ENCODE measurements at places on chromosomes 2 and 18. TPM values are rescaled to one million over a fixed set of nuclear protein-coding genes. Genes with fewer than 3 reads are reported as not detected.

DNA sequence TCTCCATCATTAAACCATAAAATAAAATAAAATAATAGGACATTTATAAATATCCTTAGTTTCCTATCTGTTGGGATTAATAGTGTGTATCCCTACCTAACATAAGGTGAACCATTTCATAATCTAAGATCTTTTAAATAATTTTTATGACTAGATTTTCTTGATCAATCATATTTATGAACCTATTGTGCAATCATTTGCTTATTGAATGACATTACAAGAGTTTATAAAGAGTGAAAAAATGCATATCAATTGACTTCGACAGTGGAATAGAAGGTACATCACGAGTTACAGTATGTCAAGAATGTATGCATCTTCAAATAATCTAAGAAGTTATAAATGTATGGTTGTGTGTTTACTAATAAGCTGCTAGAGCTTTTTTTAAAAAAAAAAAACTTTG lies 1554.8 kb upstream of the TMEFF2 start:
- H3K27ac ChIP-seq, result no peak overlapping the region
- no peak for DNase-seq
- no peak overlapping the region for H3K4me3 ChIP-seq
- no peaks in the 10 kb centered on the region for H3K36me3 ChIP-seq

DNA sequence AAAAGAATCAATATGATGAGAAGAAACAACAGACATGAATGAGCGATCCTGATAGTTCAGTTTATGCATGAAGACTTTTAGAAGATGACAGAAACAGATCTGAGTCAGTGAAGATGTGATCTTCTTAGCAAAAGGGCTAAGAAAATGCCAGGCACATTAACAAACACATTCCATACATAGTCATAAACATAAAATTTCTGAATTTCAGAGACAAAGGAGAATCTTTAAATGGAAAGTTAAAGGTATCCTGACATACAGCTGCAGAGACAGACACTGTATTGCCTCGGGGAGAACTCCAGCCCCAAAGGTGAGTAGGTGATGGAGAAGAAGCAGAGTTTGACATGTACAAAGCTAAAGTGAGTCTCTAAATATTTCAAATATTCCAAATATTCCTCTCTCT lies 40.6 kb upstream of the FN1 start:
- no peak overlapping the region for H3K27ac ChIP-seq
- no peak overlapping the region for H3K4me3 ChIP-seq
- no peaks in the 10 kb centered on the region for H3K4me1 ChIP-seq
- DNase-seq, result no peak
- H3K27me3 ChIP-seq, result no peaks in the 10 kb centered on the region

DNA sequence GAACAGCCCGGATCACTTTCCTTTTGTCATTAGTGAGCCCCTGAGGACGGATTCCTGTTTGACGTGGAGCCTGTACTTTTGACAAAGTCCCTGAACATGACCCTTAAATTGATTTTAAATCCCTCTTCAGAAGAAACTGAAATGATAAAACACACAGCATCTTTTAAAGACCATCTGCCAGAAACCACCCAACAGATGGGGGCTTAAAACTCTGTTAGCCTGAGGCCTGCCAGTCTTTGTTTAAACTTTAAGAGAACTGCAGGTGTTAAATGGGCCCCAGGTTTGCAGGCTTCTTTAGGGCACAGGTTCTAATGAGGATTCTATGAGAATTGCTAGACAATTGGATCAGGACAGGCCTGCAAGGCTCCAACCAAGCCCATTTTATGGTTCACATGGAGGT lies 177.9 kb downstream of the ALK start:
- H3K36me3 ChIP-seq, result no peaks in the 10 kb centered on the region
- no peak overlapping the region for H3K27ac ChIP-seq

DNA sequence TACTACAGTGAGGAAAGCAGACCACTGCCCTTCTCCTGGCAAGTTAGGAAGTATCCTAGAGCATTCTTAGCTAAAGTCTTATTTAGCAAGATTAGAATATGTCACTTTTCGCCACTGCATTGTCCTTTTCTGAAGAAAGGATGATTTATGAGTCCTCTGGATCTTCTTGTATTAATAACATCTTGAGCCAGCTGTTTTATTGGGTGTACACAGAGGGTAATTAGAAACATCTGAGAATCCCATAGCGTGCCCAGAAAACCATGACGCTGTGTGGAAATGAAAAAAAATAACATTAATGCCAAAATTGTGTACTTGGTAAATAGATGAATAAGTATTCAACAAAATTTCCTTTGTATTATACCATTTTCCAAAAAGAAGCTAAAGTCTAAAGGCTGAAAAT lies 198.7 kb downstream of the LTBP1 start:
- H3K27ac ChIP-seq, result peak overlapping the region; percentile 65
- DNase-seq, result no peak
- no peaks in the 10 kb centered on the region for H3K36me3 ChIP-seq
- H3K27me3 ChIP-seq, result no peaks in the 10 kb centered on the region
- no peak overlapping the region for H3K4me3 ChIP-seq

DNA sequence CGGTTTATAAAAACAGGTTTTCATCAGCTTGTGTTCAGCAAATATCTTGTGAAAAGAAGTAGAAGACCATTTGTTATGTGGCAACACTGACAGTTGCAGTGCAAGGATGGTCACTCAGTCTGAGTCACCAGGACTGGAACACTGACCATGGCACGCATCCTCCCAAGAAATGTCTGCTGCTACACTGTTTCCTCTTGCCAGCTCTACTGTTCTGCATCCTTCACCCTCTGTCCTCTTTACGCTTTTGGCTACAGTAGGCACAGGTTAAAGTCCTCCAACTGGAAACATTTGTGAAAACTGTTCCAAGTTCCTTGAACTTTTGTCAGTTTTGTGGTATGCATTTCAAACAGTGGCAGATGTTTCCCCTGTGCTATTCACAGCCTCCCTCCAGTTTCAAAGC lies 39.4 kb downstream of the OSR1 start:
- H3K27ac ChIP-seq, result no peak overlapping the region
- DNase-seq, result no peak
- no peaks in the 10 kb centered on the region for H3K27me3 ChIP-seq

Gene NXPH2
- not detected for total RNA-seq

- no peak overlapping the region for H3K4me3 ChIP-seq
- H3K4me1 ChIP-seq, result no peaks in the 10 kb centered on the region
- no peaks in the 10 kb centered on the region for H3K27me3 ChIP-seq
- H3K27ac ChIP-seq, result no peak overlapping the region
Measured at GRCh38 chr2:16287831-16288230, 347.5 kb downstream of the MYCN start.

GRCh38 chr2:235669269-235669831 lies 175.5 kb downstream of the AGAP1 start:
- H3K4me3 ChIP-seq, result peak overlapping the region; percentile 68
- H3K27me3 ChIP-seq, result no peaks in the 10 kb centered on the region
- DNase-seq, result peak; percentile 84
- H3K27ac ChIP-seq, result peak overlapping the region; percentile 74

DNA sequence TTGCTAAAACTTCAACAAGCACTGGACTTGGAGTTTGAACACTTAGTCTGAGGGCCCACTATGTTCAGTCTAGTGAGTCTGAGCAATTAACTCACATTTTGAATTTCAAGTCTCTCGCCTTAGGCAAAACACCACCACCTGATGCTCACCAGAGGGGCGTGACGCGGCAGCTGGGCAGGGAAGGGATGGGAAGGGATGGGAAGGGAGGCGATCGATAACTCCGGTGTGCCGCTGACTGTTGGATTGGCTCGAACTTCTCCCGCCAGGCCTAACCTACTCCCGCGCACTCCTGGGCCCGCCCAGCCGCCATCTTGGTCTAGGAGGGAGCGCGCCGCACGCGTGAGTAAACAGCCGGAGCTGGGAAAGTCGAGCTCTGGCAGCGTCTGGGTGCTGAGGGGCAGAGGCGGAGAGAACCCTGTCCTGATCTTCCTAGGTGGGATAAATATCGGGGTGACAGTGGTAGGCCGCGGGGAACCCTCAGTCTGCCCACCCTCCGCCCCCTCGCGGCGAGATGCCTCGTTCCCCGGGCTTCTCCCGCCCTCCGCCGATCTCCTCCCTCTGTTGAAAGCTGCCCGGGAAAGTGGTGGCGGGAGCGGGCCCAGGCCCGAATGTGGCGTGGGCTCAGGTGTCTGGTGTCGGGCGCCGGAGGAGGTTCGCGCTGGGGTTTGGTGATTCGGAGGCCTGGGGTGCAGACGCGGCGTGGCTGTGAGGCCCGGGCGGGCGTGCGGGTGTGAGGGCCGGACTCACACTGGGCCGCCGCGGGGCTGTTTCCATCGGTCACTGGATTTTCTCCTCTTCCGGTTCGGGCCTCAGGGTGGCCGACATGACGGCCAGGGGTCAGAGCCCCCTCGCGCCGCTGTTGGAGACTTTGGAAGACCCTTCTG lies at the start of gene RIF1:
Gene RIF1 (plus strand): TSS at position 302 of the 884 bp plus-strand sequence. CDS start 522 bp downstream, at position 824.
- peak within 1 kb of the TSS; percentile 68 for H3K4me3 ChIP-seq
- peak within 1 kb of the TSS; percentile 94 for H3K27ac ChIP-seq
- peaks cover 30% of the 10 kb centered on the region for H3K36me3 ChIP-seq
- H3K27me3 ChIP-seq, result no peaks in the 10 kb centered on the region
- peaks cover 22% of the 10 kb centered on the region for H3K4me1 ChIP-seq

Gene PAX8
- total RNA-seq, result 0.55 TPM

GRCh38 chr2:176122683-176123410 lies at the start of gene HOXD9:
Gene HOXD9, plus strand, starts transcription at chr2:176122719. Its CDS starts 50 bp downstream, at chr2:176122769.
- H3K36me3 ChIP-seq, result no peaks in the 10 kb centered on the region
- H3K27me3 ChIP-seq, result no peaks in the 10 kb centered on the region
- H3K27ac ChIP-seq, result peak within 1 kb of the TSS; percentile 64
- H3K4me1 ChIP-seq, result no peaks in the 10 kb centered on the region

Gene CBLN2
- 0.16 TPM for total RNA-seq

DNA sequence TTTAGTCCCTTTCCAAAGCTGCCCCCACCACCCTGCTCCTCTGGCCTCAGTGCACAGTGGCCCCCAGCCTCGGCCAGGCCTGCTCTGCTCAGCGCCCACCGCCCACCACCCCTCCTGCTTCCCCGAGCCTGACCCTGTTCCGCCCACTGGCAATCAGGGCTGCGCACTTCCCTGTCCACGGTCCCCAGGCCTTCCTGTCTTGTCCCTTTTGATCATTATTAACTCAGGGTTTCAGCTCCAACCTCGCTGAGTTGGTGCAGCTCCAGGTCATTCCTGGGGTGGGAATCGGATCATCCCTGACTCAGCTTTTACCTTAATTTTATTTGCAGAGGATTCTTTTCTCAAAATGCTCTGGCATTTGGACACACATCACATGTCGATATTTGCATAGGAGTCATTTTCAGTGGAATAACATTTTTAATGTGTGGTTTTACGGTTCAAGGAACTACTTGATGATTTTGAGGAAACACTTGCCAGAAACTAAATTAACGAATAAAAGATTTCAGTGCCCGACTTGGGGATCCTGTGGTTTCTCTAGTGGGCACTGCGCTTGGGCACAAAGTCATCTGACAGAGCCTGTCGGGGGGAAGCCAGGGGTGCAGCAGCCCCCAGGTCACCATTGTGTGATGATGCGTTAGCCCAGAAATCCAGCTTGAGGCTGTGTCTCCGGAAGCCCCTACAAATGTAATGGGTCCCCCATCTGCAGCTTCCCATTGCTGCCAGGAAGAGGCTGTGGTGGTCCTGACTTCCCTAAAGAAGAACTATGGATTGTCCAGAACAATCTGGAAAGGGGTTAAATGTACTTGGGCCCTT lies 1.0 kb upstream of the ESPNL start:
- no peak overlapping the region for H3K27ac ChIP-seq
- no peak for DNase-seq
- no peaks in the 10 kb centered on the region for H3K4me1 ChIP-seq
- H3K27me3 ChIP-seq, result no peaks in the 10 kb centered on the region

Gene CYS1
- 24.6 TPM for total RNA-seq

DNA sequence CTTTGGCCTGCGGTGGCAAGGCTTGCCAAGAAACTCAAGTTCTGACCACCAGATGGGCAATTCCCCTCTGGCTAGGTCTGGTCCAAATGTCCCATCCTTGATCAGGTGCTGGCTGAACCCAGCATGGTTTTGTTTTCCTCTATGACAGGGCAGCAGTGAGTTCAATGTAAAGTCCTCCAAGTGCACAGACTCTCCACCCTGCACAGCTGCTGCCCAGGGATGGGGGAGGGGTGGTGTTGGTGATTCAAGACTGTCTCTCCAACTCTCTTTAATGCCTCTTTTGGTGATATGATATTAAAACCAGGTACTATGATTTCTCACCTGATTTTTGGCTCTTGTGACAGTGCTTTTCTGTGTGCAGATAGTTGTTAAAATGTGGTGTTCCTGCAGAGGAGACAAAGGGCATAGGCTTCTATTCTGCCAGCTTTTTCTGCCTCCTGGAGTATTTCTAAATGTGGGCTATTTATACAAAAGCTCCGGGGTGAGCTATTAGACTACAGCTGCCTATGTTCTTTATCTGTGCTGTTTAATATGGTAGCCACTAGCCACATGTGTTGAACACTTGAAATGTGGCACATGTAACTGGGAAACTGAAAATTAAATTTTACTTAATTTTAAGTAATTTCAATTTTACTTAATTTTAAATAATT lies 64.0 kb upstream of the STK39 start:
- no peak overlapping the region for H3K4me3 ChIP-seq
- H3K27ac ChIP-seq, result peak overlapping the region; percentile 76
- no peaks in the 10 kb centered on the region for H3K36me3 ChIP-seq
- no peak for DNase-seq

DNA sequence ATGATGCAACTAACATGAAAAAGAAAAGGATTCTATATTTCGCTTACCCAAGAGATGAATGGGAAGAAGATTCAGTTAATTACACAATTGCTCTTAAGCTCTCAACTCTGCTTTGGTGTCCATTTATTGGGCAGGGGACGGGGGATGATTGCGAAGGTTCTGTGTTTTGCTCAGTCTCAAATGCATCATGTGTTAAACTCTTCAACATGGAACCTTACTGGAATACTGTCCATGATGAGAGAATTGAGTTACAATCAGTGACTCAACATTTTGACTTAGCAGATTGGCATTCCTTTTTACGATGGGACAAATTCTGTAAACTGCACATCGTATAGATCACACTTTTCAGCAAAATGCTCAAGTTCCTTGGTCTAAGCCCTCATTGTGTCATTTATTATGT lies 135.6 kb downstream of the RBMS1 start:
- no peak for DNase-seq
- no peaks in the 10 kb centered on the region for H3K36me3 ChIP-seq
- peaks cover 63% of the 10 kb centered on the region for H3K4me1 ChIP-seq
- H3K4me3 ChIP-seq, result no peak overlapping the region

DNA sequence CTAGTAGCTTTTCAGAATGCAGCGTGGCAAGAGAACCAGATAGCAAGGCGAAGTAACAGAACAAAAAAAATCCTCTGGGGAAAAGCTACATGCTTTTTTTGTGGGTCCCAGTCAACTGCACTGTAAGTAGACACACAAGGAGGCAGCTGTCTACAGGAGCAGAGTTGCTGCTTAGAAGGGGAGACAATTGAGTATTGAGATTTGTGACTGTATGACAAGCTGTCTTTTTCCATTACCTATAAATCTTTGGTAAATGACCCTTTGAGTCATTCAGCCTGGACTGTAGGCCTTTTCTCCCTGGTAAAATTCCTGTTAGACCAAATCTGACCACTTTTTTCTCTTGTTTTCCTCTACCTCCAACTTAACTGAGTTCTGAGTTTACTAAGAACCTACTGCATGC lies 144.1 kb upstream of the FOSL2 start:
- no peak overlapping the region for H3K4me3 ChIP-seq
- H3K36me3 ChIP-seq, result no peaks in the 10 kb centered on the region
- no peak overlapping the region for H3K27ac ChIP-seq

GRCh38 chr2:196266351-196266750 lies 95.0 kb upstream of the STK17B start:
- H3K27ac ChIP-seq, result no peak overlapping the region
- DNase-seq, result no peak
- no peak overlapping the region for H3K4me3 ChIP-seq
- no peaks in the 10 kb centered on the region for H3K36me3 ChIP-seq
- no peaks in the 10 kb centered on the region for H3K4me1 ChIP-seq

Data from sigmoid colon (tissue), 7 donors.